ENCODE measurements at places on chromosomes 3 and 15. TPM values are rescaled to one million over a fixed set of nuclear protein-coding genes. Genes with fewer than 3 reads are reported as not detected.

Gene MESP2
- 0.72 TPM for total RNA-seq

Gene IL5RA
- total RNA-seq, result not detected

Gene GOLGA8G
- not detected for total RNA-seq

Gene TNFSF10
- 3.5 TPM for total RNA-seq

Gene CHRNB4
- not detected for total RNA-seq

Gene CAMK1
- 25.9 TPM for total RNA-seq

DNA sequence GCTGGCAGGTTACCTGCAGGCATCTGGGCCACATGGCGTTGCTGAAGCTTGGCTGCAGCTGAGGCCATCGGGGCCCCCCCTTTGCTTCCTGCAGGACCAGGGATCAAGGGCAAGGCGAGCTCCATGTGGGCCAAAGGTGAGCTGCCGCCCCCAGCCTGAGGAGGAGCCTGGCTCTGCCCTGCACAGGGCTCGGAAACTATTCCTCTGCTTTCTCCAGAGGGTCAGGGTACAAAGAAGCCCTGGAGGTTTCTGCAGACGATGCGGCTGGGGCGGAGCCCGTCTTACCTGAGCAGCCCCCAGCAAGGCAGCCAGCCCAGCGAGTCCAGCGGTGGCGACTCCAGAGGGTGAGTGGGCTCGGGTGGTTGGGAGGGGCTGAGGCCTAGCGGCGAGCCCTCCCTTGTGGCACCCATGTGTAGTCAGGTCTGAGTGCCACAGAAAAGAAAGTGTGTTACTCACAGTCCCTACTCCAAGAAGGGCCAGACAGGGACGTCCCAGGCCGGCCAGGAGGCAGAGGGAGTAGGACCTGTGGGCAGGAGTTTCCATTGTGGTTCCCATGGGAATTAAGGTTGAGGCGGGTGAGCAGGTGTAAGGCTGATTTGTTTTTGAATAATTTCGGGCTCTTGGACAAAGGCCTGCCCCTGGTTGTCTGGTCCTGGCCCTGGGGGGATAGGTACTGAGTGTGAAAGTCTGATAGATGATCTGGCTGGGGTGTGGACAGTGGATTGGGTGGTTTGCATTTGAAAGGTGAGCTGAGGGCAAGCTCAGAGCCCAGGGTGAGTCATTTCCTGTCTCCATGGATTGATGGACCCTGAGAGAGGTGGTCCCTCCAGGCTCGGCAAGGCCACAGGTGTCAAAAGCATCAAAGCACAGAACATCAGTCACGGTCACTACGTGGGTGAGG is 25.4 kb downstream of the CFAP100 start:
- peak; percentile 71 for DNase-seq

DNA sequence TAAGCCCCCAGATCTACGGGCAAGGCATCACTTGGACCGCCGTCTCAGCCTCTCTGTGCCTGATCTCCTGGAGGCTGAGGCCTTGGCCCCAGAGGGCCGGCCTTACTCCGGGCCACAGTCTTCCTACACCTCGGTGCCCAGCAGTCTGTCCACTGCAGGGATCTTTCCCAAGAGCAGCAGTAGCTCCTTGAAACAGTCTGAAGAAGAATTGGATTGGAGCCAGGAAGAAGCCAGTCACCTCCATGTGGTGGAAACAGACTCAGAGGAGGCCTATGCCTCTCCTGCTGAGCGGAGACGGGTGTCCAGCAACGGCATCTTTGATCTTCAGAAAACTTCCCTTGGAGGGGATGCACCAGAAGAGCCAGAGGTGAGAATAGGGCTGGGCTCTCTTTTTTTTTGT is 67.0 kb downstream of the MCTP2 start:
- DNase-seq, result no peak

DNA sequence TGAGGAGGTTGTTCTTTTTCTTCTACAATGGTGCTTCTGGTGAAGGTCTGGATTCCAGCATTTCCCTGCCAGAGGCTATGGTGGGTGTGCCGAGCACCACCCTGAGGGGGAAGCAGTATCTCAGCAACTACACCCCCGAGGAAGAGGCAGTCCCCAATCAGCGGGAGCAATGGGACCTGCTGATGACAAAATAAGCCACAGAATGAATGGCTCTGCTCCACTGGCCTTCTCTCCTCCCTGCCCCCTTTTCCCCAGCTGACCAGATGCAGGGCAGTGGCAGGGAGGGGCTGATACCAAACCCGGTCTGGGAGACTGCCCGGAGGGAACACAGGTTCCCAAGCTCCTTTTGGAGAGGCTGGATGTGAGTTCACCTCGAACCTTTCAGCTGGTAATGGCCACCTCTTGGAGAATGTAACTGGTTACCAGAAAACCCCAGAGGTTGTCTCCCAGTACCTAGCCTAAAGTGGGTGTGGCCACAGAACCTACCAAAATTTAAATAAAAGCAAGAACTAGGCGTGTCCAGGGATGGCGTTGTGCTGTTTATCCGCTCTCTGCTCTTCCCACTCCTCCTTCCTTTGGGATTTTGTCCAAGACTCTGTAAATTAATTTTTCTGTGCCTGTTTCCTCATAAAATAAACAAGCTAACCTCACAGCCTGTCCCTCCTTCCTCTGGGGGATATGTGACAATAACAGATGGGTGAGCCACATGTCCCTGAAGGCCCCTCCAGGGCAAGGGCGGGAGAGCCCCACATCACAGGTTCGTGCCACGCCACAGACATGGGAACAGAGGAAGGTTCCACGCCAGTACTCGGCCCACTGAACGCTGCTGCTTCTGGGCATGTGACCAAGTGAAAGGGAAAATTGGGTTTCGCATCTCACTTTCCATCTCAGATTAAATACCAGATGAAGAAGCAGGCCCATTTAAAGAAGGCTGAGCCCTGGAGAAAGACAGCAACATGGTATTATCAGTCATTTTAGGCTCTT is 35.1 kb upstream of the SPTBN5 start:
- DNase-seq, result peak; percentile 76

Data from osteoblast (primary cell).